ENCODE measurements at places on chromosomes 3 and 15. TPM values are rescaled to one million over a fixed set of nuclear protein-coding genes. Genes with fewer than 3 reads are reported as not detected.

EXD1 gene
- not detected for polyA plus RNA-seq

CCNDBP1 gene
- polyA plus RNA-seq, result 34.1 TPM

FGF7 gene
- 7.8 TPM for polyA plus RNA-seq

IFT122 gene
- polyA plus RNA-seq, result 23.3 TPM

DYNLT2B gene
- 14.6 TPM for polyA plus RNA-seq

PLSCR2 gene
- not detected for polyA plus RNA-seq

GOLGA8T gene
- not detected for polyA plus RNA-seq

ITIH3 gene
- polyA plus RNA-seq, result 9.2 TPM

IMPG2 gene
- polyA plus RNA-seq, result 0.35 TPM

TIGIT gene
- 0.05 TPM for polyA plus RNA-seq

LNP1 gene
- 0.71 TPM for polyA plus RNA-seq

INKA1 gene
- 6.3 TPM for polyA plus RNA-seq

TMEM266 gene
- polyA plus RNA-seq, result 8.0 TPM

PTX3 gene
- polyA plus RNA-seq, result 6.4 TPM

CACNA2D3 gene
- 5.1 TPM for polyA plus RNA-seq

ACTC1 gene
- polyA plus RNA-seq, result 6.4 TPM

THBS1 gene
- 62.7 TPM for polyA plus RNA-seq

LEKR1 gene
- 0.30 TPM for polyA plus RNA-seq

SCAANT1 gene
- not detected for polyA plus RNA-seq

TMEM207 gene
- not detected for polyA plus RNA-seq

LMAN1L gene
- polyA plus RNA-seq, result 0.88 TPM

UBL7 gene
- 46.1 TPM for polyA plus RNA-seq

MYZAP gene
- 125 TPM for polyA plus RNA-seq

OR5H14 gene
- polyA plus RNA-seq, result not detected

OR5K2 gene
- polyA plus RNA-seq, result not detected

PTPRG gene
- polyA plus RNA-seq, result 32.6 TPM

TGM5 gene
- polyA plus RNA-seq, result not detected

ANKRD63 gene
- polyA plus RNA-seq, result not detected

CD80 gene
- polyA plus RNA-seq, result 0.07 TPM

FOXB1 gene
- not detected for polyA plus RNA-seq

CFAP91 gene
- polyA plus RNA-seq, result 10.4 TPM

SLC6A1 gene
- 1.5 TPM for polyA plus RNA-seq

CFAP100 gene
- not detected for polyA plus RNA-seq

GXYLT2 gene
- 2.7 TPM for polyA plus RNA-seq

DZIP3 gene
- polyA plus RNA-seq, result 17.2 TPM

ANKUB1 gene
- polyA plus RNA-seq, result not detected

TCTA gene
- polyA plus RNA-seq, result 33.7 TPM

NANOGP8 gene
- polyA plus RNA-seq, result not detected

PPARG gene
- polyA plus RNA-seq, result 21.9 TPM

RBPMS2 gene
- polyA plus RNA-seq, result 2.6 TPM

PCLAF gene
- 1.8 TPM for polyA plus RNA-seq

WDR93 gene
- polyA plus RNA-seq, result 0.40 TPM

ACKR2 gene
- polyA plus RNA-seq, result 2.0 TPM

FMN1 gene
- polyA plus RNA-seq, result 6.0 TPM

CHRM5 gene
- 0.15 TPM for polyA plus RNA-seq

NCEH1 gene
- 38.5 TPM for polyA plus RNA-seq

CSPG5 gene
- 0.68 TPM for polyA plus RNA-seq

AP4E1 gene
- 10.1 TPM for polyA plus RNA-seq

PDZRN3 gene
- 32.2 TPM for polyA plus RNA-seq

SLC24A5 gene
- not detected for polyA plus RNA-seq

RHOV gene
- polyA plus RNA-seq, result 0.16 TPM

SEMA3B gene
- polyA plus RNA-seq, result 159 TPM

CNTN3 gene
- 2.1 TPM for polyA plus RNA-seq

TTLL13 gene
- 1.9 TPM for polyA plus RNA-seq

CGNL1 gene
- polyA plus RNA-seq, result 5.5 TPM

CPN2 gene
- polyA plus RNA-seq, result 0.32 TPM

SNTN gene
- polyA plus RNA-seq, result not detected

EPHB3 gene
- 1.0 TPM for polyA plus RNA-seq

Data from adrenal gland (tissue), 19 donors.